LoVo (cell line): ENCODE measurements at places on chromosomes 2 and 18.

GRCh38 chr2:74548900-74549826 is 4.6 kb downstream of the LOXL3 start:
- peak; percentile 74 for DNase-seq

- DNase-seq, result no peak
These were observed at the start of gene SPDYA for GRCh38 chr2:28810384-28811285. Gene SPDYA, plus strand, starts transcription at chr2:28810834. Its CDS starts 5,181 bp downstream, at chr2:28816015.

DNA sequence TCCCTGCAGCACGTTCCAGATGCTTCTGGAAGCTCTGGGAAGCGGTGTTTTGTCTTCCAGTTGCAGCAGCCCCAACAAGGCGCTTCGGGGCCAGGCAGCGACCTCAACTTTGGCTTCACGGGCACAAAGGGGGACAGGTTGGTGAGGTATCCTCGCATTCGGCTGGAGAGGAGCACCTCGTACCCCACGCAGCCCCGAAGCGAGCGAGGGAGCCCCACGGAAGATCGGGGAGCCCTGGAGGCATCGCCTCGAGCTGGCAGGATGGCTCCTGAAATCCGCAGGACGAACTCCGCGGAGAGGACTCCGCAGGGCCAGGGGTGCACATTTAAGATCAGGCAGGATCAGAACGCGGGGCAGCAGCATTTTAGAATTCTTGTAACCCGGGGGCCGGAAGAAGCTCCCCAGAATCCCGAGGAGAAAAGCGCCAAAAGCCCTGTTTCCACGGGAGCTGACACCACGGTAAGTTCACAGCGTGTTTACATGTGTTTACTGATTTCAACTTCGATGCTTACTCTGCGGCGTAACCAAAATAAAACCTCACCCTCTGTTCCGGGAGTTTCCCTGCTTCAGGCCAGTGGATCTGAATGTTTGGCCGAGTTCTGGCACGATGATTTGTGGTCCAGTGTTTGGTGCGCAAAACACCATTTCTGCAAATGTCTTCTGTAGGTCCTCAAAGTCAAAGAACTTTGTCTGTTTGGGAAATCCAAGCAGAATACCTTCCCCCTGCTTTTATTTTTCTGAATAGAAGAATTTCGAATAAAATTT is 212.5 kb downstream of the NEDD4L start:
- no peak for DNase-seq

DNA sequence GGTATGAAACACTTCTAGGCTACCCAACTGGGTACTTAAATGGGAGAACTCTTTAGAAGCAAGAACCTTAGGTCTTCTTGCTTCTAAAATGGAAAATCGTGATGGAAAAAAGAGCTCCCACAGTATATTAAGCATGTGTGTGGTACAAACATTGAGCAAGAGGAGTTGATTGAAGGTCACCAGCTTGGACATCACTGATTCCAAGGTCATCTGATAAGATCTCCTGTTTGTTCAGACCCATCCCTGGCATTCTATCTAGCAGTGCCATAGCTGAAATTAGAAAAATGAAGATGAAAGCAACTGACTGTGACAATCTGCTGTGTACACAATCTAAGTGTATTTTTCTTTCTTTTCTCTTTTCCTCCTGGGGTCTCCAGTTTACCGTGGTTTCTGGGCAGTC is 35.7 kb downstream of the TMEM182 start:
- DNase-seq, result no peak

- DNase-seq, result no peak
These were observed 185.6 kb downstream of the LPIN1 start for GRCh38 chr2:11932048-11932512.

DNA sequence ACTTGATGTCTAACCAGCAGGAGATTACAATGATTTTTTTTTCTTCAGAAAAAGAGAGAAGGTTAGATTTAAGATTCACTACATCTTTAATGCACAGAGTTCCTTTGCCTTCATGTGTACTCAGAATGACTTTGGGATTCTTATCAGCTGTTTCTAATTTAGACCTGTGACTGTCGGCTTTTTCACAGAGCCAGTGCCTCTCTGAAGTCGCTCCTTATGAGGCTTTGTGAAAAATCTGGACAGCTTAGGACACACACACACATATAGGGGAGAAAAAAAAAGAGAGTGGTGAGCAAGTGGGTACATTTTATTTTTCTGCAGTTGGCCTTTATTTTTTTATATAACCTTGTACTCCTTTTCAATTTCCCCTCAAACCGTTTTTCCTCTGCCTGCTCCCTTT is 893.1 kb upstream of the CELF4 start:
- no peak for DNase-seq

GRCh38 chr2:7119132-7119835 is 202.1 kb downstream of the RNF144A start:
- no peak for DNase-seq

- DNase-seq, result no peak
These were observed 151.0 kb upstream of the DNMT3A start for GRCh38 chr2:25492726-25493125.

DNA sequence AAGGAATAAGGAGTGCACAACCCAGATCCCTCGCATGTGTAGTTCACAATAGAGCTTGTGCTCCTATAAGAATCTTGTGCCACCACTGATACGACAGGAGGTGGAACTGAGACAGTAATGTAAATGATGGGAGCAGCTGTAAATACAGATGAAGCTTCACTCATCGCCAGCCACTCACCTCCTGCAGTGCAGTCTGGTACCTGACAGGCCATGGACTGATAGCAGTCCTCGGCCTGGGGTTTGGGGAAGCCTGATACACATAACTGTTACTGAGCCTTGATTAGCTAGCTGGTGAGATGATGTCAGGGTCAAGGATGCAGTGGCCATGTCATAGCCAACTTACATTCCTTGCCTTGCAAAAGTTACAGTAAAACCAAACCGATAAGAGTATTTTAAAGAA is 376.6 kb downstream of the NBAS start:
- no peak for DNase-seq

DNA sequence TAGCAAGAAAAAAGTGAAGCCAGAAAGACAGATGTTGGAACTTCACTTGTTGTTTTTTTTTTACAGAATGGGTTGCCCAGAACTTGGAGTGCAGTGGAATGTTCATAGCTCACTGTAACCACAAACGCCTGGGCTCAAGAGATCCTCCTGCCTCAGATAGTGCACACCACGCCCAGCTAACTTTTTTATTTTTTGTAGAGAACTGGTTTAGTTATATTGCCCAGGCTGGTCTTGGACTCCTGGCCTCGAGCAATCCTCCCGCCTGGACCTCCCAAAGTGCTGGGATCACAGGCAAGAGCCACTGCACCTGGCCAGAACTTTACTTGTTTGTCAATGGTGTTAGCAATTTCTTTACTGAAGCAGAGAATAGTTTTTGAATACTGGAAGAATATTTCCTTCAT is 11.9 kb upstream of the ASPRV1 start:
- DNase-seq, result no peak

DNA sequence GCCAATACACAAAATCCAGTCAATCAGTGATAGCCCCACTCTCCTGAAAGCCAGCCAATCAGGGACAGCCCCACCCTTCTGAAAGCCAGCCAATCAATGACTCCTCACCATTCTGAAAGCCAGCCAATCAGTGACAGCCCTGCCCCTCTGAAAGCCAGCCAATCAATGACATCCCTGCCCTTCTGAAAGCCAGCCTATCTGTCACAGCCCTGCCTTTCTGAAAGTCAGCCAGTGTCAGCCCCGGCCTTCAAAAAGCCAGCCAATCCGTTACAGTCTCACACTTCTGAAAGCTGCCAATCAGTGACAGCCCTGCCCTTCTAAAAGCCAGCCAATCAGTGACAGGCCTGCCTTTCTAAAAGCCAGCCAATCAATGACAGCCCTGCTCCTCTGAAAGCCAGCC is 95.9 kb upstream of the HDAC4 start:
- no peak for DNase-seq

DNA sequence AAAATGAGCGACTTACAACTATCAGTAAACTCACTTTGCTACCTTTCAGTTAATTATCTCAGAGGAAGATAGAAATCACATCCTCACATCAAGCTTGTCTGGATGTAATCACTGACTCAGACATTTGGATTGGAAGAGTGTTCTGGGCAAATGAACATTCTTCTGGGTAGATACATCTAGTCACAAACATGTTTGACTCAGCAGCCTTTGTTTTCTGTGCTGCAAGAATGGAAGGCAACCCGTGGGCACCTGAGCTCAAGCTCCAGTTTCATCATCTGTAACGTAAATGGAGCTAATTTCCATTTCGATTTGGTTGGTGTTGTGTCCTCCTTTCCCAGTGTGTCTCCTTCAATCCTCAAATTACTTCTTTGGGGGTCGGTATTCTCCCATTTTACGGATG is 58.5 kb downstream of the ACAA2 start:
- DNase-seq, result no peak

DNA sequence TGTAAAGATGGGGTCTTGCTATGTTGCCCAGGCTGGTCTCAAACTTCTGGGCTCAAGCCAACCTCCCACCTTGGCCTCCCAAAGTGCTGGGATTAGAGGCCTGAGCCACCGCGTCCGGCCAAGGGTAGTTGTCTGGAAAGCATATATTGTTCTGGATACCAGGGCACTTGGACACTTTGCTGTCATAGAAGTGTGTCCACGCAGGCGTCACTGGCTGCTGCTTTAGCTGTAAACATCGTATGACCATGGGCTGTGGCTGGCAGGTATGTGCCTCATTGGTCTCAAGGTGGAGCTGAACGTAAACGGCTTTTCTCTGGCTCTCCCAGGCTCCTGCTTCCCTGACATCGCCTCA is 3.2 kb upstream of the GPR35 start:
- no peak for DNase-seq
